NCI-H774 (cell line): ENCODE measurements at places on chromosomes 4 and X.

- DNase-seq, result no peak
These were observed 53.7 kb downstream of the ZAR1 start for GRCh38 chr4:48543796-48544195.

DNA sequence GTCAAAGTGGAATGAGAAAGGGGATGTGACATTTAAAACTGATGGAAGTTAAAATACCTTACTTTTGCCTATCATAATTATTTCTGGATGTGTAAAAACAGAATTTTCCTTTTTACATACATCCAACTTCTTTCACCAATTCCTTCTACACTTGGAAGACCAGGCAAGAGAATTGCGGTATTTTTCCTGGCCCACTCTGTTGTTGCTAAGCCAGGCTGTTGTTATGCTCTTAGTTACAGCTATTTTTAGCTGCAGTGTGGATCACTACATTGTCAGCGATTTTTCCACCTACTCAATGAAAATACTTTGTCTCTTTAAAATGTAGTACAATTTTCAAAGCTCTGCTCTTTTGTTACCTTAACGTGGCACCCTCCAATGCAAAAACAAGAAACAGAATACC is 43.4 kb downstream of the NKX6-1 start:
- DNase-seq, result no peak

DNA sequence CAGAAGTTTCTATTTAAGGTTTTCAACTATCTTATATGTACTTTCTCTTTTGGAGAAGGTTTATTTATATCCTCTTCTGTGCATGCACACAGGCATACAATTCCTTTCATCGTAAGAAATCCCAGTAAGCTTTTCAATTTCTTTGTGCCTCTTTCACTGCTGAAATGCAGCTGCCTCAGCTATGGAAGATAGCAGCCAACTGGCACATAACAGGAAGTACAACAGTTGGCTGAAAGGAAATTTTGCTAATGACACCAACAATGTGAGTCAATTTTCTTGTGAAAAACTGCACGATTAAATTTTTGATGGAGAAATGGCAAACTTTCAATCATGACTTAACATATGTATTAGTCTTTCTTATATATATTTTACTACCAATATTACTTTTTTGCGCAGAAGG is 74.5 kb upstream of the PAQR3 start:
- no peak for DNase-seq

- no peak for DNase-seq
These were observed 30.4 kb downstream of the ADH7 start for GRCh38 chr4:99404595-99405287.

- DNase-seq, result no peak
These were observed 6.2 kb upstream of the C4orf50 start for GRCh38 chr4:6024313-6024960.

DNA sequence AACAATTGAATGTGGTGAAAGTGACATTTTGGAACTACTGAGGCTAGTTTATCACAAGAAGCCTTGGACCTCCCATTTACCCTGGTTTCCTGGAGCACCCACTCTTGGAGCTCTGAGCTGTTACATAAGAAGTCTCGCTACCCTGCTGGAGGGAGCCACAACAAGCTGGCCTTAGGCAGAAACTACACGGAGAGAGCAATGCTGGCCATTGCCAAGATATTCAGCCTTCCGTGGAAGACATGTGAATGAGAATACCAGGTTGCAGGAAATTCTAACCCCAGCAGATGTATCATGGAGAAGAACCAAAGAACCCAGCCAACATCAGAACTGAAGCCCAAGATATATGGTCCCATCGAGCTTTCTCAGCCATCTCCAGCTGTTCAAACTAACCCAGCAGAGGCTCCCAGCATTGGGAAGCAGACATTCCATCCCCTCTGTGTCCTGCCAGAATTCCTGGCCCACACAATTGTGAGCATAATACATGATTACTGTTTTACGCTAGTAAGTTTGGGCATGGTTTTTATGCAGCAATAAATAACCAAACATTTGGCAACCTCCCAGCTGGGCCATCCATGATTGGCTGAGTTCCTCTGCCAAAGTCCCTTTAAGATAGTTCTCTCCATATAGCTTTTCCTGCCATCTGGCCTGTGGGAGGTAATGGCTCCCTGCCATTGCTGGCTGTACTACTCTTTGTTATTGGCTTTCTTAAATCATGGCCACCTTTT is 17.9 kb upstream of the PDE5A start:
- no peak for DNase-seq

- DNase-seq, result no peak
These were observed 1073.4 kb downstream of the NLGN4X start for GRCh38 chrX:5155301-5155700.

DNA sequence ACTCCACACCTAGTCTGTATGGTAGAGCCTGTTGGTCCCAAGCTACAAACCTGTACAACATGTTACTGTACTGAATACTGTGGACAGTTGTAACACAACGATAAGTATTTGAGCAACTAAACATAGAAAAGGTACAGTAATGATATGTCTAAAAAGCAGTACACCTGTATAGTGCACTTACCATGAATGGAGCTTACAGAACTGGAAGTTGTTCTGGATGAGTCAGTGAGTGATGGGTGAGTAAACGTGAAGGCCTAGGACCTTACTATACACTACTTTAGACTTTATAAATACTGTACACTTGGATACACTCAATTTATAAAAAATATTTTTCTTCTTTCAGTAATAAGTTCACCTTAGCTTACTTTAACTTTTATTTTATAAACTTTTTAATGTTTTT is 104.0 kb downstream of the TMA16 start:
- DNase-seq, result no peak

GRCh38 chr4:20662851-20663250 is 37.4 kb upstream of the PACRGL start:
- no peak for DNase-seq

DNA sequence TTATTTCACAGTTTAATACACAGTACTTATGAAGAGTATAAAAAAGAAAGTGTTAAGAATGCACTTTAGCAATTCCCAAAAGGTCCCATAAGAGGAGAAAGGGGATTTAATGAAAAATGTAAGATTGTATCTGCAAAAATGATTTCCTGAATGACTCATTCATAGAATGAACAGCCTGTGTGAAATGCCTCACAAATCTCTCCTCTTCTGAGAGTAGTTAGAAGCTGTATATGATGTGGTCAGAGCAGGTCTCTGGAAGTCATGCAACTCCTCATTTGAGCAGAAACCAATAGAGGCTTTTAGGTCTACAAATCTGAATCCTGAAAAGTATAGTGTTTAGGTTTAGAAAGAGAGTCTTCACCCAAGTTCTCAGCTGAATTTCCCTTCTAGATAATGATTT is 381.3 kb upstream of the INTU start:
- no peak for DNase-seq

GRCh38 chr4:153140294-153140693 is 63.9 kb upstream of the TRIM2 start:
- no peak for DNase-seq

DNA sequence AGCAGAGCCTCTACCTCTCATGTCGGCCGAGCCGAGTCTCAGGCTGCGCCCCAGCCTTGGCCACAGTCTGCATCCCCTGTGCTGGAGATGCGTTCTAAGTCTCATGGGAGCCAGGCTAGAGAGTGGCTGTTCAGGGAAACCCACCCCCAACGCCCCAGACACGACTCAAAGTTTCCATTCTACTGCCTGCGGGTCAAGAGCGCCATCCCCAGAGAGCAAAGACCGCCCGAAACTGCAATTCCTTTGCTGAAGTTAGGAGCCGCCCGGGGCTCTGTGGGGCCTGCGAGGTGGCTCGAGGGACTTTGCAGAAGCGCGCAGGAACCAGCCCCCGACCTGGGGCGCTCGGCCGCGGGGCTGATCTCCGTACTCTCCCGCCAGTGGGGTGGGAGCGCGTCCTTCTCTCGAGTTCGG is 10.0 kb upstream of the ELF4 start:
- no peak for DNase-seq

DNA sequence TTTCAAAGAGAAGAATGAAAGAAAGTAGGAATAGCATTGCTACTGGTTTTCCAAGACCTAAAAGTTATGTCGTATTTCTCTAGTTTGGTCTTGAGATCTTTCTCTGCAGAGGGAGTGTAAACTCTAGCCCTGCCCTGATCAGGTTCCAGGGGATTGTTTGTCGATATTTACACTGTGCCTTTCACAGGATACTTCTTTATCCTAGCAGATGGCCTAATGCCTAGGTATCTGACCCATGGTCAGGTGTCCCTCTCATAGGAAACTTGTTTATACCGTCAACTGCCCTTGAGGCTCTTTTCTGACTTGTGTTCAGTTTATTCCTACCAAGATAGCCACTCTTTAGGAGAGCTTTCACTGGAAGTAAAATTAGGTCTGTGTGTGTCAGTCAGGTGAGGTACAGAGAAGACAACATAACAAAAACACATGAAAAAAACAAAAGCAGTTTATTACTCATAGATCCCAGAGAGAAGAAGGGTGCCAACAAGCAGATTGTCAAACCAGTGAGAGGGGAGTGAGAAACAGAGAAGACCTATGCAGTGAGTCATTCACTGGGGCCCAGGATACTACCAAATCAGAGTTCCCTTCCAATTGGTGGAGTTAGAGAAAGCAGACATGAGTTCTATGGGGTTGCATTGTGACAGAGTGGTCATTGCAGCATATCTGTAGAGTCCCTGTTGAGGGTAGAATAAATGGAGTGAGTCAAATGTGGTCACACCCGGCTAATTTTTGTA is 40.6 kb upstream of the THOC2 start:
- no peak for DNase-seq

GRCh38 chrX:145396612-145397011 is 149.3 kb downstream of the SPANXN1 start:
- no peak for DNase-seq

GRCh38 chrX:148741441-148741840 is 241.0 kb downstream of the AFF2 start:
- DNase-seq, result no peak

- DNase-seq, result no peak
These were observed 192.1 kb downstream of the IDS start for GRCh38 chrX:149312988-149313387.

- no peak for DNase-seq
These were observed 126.6 kb downstream of the PPP4R3C start for GRCh38 chrX:27336466-27337091.

DNA sequence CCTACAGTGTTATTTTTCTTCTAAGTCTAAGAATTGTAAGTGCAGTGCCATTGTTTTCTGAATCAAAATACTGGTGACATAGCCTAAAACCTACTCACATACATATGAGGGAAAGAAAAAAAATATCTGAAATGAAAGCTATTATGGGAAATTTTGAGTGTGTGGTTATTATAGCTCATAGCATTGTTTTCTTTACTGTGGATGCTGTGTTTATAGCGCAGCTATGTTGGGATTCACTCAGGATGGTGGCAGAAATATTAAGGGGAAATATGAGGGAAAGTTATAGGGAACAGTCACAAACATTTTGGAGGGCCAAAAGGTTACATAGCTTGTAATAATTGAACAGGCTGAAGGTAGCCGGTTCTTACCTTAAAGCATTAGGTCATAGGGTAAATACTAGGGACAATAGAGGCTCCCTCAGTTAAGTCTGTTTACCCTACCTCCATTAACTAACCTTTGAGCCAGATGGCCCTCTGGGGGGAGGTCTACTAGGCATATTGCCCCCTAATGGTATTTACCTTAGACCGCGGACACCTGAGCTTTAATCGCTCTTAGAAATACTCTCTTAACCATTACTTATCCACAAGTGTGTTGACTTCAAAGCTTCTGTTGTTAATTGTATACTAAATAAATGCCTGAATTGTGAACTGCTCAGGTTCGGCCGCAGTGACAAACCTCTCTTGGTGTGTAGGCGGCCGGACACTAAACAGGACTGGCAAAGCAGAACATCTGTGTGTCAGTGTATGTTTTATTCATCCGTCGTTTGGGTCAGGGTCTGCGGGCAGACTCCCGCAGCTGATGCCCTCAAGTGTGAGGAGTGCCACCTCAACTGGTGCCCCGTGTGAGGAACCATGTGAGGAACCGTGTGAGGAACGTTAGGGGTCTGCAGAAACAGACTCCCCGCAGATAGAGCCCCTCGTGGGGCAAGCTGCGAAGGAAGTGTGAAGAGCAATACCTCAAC is 21.3 kb upstream of the SULT1B1 start:
- DNase-seq, result peak; percentile 86

DNA sequence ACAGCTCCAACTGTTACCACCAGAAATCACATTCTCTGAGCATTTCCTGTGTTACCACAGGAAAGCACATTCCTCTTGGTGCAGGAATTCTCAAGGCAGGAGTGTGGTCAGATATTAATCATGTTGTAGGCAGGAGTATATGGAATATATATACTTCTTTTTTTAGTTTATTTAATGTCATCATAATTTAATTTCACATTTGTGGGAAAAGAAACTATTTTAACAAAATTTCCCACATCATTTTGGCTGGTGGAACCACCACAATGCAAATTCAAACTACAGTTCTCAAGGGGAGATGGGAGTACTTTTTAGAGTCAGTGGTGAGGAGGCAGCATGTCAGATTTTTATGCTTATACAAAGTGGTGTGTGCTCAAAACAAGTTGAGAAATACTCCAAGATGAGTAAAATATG is 139.0 kb downstream of the ATP10D start:
- DNase-seq, result no peak

- DNase-seq, result no peak
These were observed 66.0 kb upstream of the FAT1 start for GRCh38 chr4:186789651-186790050.

DNA sequence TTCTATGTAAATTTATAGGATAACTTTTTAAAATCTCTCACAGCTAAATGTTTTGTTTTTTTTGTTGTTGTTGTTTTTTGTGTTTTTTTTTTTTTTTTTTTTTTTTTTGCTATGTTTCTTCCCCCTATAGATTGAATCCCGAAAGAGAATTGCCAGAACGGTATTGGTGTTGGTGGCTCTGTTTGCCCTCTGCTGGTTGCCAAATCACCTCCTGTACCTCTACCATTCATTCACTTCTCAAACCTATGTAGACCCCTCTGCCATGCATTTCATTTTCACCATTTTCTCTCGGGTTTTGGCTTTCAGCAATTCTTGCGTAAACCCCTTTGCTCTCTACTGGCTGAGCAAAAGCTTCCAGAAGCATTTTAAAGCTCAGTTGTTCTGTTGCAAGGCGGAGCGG is 4.1 kb downstream of the BRS3 start:
- no peak for DNase-seq

- DNase-seq, result no peak
These were observed 92.5 kb downstream of the FNIP2 start for GRCh38 chr4:158861281-158861680.

- DNase-seq, result peak; percentile 22
These were observed 21.9 kb downstream of the BMP3 start for GRCh38 chr4:81052119-81053068.

GRCh38 chr4:183936047-183936446 is 30.9 kb downstream of the STOX2 start:
- DNase-seq, result no peak
